ENCODE measurements at places on chromosomes 11 and 22.
A peak's percentile ranks its signal among the peaks of the same experiment; 100 is the strongest.

GRCh38 chr11:96329419-96329818 lies 13.6 kb downstream of the MAML2 start:
- peak; percentile 62 for DNase-seq

DNA sequence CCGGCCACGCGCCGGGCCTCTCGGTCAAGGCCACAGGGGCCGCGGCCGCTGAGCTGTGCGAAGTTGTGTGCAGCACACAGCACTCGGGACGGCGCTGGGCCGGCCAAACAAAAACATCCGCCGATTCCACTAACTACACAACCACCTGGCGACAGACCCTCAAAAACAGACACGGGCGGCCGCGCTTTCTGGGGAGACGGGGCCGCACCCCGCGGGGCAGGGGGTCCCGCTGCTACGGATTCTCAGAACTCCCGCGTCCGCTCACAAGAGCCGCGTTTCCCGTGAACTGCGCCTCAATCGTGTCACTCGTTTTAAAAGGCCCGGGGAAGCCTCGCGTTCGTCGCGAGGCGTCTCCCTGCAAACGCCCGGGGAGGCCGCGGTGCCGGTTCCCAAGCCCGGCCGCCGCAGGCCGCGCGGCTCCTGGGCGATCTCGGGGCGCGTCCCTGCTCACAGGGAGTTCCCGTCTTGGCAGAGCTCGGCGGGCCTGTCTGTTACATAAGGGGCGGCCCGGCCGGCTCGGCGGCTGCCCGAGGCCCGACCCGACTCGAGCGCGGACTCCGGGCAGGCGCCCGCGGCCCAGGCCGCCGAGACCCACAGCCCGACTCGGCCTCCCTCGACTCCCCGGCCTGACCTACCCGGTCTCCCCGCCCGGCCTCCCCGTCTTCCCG lies 936 bp downstream of the BRD1 start:
- DNase-seq = peak; percentile 24

DNA sequence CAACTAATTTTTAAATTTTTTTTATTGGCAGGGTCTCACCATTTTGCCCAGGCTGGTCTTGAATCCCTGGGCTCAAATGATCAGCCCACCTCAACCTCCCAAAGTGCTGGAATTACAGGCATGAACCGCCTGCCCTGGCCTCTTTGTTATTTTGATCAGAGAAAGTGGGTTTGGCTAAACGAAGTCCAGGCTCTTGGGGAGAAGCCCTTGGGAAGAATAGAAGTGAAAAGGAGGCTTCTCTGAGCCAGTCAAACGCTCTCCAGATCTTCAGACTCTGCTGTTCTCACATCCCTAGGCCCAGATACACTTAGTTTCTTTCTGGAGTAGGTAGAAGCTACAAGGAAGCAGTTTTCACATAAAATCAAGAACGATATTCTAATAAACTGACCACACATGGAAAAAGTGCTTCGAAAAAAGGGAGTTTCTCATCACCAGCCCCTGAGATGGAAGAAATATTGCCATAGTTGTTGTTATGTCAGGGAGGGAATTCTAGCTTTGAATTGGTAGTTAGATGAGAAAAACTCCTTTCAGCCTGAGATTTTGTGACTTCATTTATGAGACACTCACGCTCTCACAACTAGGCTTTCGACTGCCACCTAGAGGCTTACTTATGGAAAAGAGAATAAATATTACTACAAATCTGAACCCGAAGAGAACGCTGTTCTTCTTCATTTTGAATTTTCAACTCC lies 41.7 kb upstream of the AQP11 start:
- DNase-seq = peak; percentile 77

DNA sequence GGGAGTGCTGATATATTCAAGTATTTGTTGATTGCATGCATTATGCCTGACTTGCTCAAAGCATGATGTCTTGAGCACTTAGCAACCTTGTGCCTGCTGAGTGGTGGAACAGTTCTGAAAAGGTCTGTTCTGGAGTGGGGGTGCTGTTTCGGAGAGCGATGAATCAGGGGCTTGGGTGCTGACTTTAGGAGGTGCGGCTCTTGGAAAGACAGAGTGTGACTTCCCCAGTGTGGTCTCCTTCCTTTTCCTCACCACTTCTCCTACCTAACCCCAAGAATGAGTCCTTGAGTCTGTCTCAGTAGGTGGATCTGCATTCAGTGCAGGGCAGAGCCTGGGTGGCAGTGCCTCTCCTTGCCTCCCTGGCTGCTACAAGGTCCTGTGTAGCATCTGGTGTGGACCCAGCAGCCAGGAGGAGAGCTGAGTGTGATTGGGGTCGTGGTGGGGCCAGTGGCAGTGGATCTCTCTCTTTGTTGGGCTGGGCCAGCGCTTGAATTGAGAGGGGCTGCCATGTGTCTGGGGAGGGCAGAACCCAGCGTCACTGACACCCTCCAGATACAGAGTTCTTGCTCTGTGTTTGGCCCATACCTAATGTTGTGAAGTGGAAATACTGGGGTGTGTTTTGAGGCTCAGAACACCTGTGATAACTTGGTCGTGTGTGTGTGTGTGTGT lies 35.9 kb downstream of the ST3GAL4 start:
- no peak for DNase-seq

- DNase-seq = peak; percentile 77
Measured at GRCh38 chr11:110176366-110177085, 83.3 kb downstream of the ZC3H12C start.

GRCh38 chr11:72582206-72583176 lies 91.7 kb downstream of the PDE2A start:
- DNase-seq = no peak

GRCh38 chr11:2590131-2590964 lies 109.4 kb downstream of the KCNQ1OT1 start:
- DNase-seq = no peak

DNA sequence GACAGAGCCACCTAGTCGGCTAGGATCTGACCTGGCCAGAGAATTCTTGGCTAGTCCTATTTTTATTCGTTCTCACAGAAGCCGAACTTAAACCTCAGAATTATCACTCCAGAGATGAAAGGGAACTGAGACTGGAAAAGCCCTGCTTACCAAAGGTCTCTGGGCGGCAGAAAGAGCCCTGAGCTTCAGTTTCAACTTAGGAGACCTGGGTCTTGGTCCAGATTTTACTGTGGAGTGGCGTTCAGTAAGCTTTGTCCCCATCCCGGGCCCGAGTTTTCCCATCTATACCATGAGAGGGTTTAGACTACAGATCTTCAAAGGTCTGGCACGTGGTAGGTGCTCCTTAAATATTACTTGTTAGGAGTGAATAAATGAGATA lies 516 bp downstream of the NEU3 start:
- DNase-seq = no peak

DNA sequence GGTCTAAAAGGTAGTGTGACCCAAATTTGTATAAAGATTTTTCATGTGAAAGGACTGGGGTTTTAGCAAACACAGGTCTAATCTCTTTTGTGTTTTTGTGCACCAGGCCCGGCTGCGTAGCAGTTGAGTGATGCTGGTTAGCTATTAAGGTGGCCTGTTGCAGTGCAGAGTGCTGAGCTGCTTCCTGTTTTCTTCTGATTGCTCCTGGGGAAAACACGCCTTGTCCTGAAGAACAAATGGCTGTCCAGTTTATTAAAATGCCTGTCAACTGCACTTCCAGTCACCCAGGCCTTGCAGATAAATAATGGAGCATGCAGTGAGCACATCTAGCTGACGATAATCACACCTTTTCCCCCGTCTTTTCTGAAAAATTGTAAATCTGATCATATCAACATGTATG lies 1.8 kb downstream of the SRSF8 start:
- DNase-seq = peak; percentile 95

GRCh38 chr11:126499131-126499752 lies 143.8 kb downstream of the ST3GAL4 start:
- no peak for DNase-seq

- DNase-seq = no peak
Measured at GRCh38 chr22:44200451-44200850, 19.7 kb downstream of the PARVG start.

GRCh38 chr11:122663056-122663740 lies 7.7 kb downstream of the UBASH3B start:
- DNase-seq = no peak

DNA sequence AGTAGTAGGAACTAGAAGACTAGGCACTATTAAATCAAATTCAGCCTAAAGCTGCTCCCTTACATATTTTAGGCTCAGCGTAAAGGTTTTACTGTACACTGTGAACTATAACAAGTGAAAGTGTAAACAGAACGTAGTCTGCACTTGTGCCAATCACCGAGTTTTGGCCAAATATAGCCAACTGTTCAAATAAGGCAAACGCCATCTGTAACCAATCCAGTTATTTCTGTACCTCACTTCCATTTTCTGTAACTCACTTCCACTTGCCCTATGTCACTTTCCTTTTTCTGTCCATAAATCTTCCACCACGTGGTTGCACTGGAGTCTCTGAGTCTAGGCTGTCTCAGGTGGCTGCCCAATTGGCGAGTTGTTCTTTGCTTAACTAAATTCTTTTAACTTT lies 2132.2 kb downstream of the LRRC4C start:
- DNase-seq = no peak

- no peak for DNase-seq
Measured at GRCh38 chr11:116903090-116903489, 65.7 kb upstream of the APOA1 start.

DNA sequence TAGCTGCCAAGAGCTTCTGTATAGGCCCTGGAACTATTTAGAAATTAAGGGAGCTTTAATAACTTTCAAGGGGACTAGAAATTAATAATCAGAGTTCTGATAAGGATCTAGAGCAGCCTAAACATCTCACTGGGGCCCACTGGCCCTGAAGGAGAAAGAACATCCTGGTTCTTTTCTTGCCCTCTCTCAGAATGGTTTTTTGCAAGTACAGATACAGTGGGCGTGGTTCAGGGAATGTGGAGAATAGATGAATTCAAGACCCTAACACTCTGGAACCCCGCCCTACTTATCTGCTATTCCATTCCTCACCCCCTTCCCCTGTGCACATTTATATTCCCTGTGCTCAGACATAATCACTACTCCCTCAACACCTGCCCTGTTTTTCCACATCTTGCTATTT lies 90.2 kb downstream of the PARVA start:
- no peak for DNase-seq

- no peak for DNase-seq
Measured at GRCh38 chr11:122023614-122024250, 92.3 kb downstream of the BLID start.

- no peak for DNase-seq
Measured at GRCh38 chr22:44711690-44712555, 9.9 kb downstream of the PRR5 start.

DNA sequence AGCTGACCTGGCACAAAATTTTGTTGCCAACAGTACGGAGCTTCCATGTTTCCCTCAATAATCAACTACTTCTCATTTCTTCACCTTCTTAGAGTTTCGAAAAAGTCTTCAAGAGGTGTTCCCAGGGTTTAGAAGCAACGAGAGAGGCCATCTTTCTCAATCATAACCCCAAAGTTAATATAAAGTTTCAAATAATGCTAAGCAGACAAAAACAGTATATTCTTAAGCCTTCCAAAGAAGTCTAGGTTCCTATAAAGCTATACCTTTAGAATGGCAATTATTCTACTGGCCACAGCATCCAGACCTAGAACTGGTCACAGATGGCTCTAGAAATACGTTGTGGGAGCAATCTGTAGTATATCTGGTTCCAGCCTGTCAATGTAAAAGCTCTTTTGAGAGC lies 16.9 kb downstream of the DDX6 start:
- no peak for DNase-seq

DNA sequence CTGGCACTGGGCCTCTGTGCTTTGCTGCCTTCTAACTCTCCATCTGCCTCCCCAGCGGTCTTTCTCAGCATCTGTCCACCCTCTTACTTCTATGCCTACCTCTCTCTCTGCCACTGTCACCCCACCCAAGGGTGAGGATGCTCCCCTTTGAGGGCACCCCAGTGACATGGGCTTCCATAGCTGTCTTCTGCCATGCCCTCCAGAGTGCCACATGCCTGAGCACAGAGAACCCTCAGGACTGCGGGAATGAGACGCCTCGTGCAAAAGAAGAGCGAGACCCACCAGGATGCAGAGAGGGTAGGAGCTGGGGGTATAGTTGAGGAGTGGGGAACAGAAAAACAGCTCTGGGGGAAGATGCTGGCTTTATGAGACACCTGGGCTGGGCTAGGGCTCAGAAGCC lies 64.3 kb downstream of the BTG4 start:
- DNase-seq = no peak

- DNase-seq = no peak
Measured at GRCh38 chr22:49296561-49296960, 531.1 kb downstream of the BRD1 start.

DNA sequence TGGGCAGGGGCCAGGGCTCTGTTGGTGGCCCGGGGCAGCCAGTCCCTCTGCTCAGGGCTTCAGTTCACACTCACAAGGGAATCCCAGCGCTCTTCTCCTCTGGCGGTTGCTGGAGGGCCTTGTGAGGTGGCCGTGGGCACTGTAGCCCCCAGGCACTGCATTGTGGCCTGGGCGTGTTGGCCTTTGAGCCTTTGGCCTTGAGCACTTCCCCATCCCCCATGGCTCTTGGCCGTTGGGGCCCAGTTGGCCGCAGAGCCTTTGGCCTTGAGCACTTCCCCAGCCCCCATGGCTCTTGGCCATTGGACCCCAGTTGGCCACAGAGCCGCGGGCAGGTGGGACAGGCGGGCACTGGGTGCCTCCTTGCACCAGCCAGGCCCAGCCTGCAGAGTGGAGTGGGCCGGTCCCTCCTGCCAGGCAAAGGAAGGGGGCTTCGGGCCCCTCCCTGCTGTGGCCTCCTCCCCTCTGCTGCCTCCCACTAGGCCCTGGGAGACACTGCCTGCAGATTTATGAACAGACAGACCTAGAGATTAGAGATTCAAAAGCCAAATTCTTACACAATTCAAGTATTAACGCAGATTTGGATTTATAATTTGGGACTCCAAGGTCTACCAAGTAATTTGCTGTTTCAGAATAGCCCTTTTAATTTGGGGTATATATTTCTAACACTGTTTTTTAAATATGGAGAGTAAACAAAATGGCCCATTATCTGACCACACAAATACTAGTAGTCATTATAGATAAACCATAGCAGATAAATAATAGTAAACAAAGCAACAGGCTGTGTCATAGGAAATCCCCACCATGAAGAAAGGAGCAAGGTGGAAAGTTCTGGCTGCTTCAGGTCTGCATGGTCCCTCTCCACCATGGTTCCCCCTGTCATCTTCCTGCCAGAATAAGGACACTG lies 18.2 kb upstream of the TXNRD2 start:
- no peak for DNase-seq

GRCh38 chr11:69130654-69131053 lies 25.1 kb upstream of the SMIM38 start:
- DNase-seq = no peak

All from M059J (cell line).